ENCODE measurements at places on chromosomes 1 and 21.

GRCh38 chr1:17567582-17567981, 28.1 kb downstream of the ARHGEF10L start:
- no peak for DNase-seq

GRCh38 chr1:39544327-39544726, 32.3 kb downstream of the PABPC4 start:
- no peak for DNase-seq

- DNase-seq, result no peak
These were observed 119.7 kb downstream of the ZNF281 start for GRCh38 chr1:200290010-200290685.

DNA sequence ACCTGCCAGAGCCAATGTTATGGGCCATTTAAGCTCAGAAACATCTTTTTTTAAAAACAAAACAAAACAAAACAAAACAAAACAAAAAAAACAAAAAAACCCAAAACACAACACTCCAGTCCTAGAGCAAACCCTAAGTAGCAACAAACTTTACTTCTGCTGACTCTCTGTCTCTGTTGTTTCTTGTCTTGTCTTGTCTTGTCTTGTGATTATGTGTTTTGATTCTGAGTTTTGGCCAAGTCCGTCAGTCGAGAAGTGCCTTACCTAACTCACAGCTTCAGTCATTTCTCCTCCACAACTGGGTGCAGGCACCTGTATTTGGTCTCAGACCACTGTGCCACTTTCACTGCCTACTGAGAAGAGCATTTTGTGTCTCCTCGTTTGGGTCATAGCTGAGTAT, 307.9 kb downstream of the BACH1 start:
- DNase-seq, result no peak

- no peak for DNase-seq
These were observed 19.1 kb downstream of the TMEM51 start for GRCh38 chr1:15172405-15173259.

DNA sequence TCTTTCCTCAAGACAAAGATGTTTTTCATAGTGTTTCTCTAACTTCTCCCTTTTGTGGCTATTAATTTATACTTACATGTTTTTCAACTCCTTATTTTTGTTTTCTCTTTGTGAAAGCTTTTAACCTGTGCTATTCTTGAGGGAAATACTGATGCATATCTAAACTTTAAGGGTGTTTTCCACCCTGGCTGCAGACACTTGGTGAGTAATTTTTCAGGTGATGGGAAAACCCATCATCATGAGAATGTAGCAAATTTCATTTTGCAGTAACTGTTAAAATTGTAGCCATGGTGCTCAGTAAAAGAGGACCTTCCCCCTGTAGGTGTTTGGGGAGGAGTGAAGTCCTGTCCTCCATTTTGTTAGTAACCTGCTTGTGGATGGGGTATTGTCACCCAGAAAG, 124.2 kb downstream of the LIPI start:
- no peak for DNase-seq

- DNase-seq, result no peak
These were observed 6.5 kb upstream of the C2CD4D start for GRCh38 chr1:151846062-151846568.

- no peak for DNase-seq
These were observed 11.3 kb upstream of the KLF18 start for GRCh38 chr1:44152692-44153091.

- no peak for DNase-seq
These were observed 10.8 kb downstream of the FYB2 start for GRCh38 chr1:56808410-56808809.

GRCh38 chr1:244231572-244232315, 180.7 kb downstream of the ZBTB18 start:
- DNase-seq, result no peak

GRCh38 chr1:223860051-223860622, 14.4 kb upstream of the TP53BP2 start:
- no peak for DNase-seq

GRCh38 chr1:56709269-56709880, 64.3 kb downstream of the PRKAA2 start:
- DNase-seq, result no peak

DNA sequence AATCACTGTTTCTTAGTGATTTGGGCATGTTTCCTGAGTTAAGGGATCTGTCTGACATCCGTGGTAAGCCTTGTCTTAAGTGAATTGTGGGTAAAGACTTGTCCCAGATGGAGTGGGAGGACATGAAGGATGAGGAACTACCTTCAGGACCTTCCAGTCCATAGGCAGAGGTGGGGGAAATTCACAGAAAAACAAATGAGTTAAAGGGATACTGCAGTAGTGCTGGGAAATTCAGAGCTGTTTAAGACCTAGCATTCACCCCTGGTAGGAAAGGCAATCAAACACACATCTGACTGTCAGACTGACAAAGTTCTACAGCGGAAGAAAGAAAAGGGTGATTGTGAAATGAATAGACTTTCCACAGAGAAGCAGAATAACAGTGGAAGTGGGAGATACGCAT, 3.0 kb downstream of the GNAT2 start:
- DNase-seq, result no peak

- no peak for DNase-seq
These were observed 7.0 kb upstream of the HIVEP3 start for GRCh38 chr1:41925712-41926111.

DNA sequence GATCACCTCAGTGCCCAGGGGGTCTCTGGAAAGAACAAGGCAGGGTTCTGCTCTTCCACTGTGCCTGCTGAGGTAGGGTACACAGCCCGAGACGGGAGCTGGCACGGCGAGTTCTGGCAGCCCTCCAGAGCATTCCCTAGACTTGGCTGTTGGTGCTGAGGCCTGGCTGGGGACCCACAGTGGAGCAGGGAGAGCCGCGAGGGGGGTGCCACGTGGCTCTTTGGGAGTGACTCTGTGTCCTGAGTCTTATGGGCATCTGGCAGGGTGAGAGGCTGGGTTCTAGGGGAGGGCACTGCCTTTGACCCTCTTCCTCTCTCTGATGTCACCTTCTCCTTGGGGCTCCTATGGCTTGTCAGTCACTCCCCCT, 336.4 kb downstream of the CAMTA1 start:
- DNase-seq, result no peak

GRCh38 chr1:62367005-62367557, 47.8 kb upstream of the KANK4 start:
- DNase-seq, result no peak

DNA sequence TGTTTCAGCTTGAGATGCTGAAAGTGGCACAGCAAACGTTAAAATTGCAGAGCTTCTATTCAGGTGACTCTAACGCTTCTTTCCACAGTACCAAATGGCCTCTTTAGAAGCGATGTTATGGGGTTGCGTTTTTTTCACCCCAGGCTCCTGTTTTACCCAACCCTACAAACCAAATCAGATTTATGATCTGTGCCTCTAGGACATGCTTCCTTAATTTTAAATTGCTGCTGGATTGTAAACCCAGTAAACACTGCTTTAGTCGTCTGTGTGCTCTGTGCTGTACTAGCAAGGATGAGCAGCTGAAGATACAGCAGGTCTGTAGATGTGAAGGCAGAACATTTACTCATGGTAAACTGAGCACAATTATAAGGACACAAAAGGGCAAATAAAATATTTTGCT, 13.0 kb downstream of the KCNK2 start:
- no peak for DNase-seq

DNA sequence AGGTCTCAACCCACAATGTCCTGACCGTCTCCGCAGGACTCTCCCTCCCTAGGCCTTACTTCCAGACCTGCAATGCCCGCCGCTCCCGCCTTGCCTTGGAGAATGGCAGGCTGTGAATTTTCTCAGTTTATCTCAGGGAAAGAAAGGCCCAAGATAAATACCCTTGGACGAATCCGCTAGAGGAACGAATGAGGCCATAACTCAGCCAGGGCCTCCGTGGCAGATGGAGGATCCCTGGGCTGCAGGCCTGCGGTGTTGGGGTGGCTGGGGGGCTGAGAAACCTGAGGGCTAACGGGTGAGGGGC, 29.9 kb upstream of the DISP3 start:
- DNase-seq, result no peak

DNA sequence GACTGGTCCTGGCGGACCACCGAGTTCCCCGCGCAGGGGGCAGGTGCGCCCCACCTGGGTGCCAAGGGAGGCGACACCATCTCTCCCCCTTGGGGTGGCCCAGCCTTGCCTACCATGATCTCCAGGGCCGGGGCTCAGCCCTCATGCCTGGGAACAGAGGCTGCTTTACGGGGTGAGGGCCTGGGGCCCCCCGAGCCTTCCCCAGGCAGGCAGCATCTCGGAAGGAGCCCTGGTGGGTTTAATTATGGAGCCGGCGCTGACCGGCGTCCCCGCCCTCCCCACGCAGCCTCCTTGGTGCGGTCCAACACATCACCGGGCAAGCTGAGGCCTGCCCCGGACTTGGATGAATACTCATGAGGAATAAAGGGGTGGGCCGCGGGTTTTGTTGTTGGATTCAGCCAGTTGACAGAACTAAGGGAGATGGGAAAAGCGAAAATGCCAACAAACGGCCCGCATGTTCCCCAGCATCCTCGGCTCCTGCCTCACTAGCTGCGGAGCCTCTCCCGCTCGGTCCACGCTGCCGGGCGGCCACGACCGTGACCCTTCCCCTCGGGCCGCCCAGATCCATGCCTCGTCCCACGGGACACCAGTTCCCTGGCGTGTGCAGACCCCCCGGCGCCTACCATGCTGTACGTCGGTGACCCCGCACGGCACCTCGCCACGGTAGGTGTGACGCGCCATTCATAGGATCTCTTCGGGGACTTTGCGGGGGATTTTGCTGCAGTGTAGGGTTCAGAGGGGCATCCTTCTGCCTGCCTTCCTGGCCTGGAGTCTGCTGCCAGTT, 38.2 kb downstream of the TP73 start:
- DNase-seq, result no peak

Measured in activated naive CD4-positive, alpha-beta T cell (primary cell).